ENCODE measurements at places on chromosomes 2 and 18.

- DNase-seq: no peak
Measured at GRCh38 chr2:16664052-16664731, 1.4 kb downstream of the CYRIA start.

GRCh38 chr18:48663931-48664847 is 125.4 kb downstream of the CTIF start:
- peak; percentile 66 for DNase-seq

- no peak for DNase-seq
Measured at GRCh38 chr2:35538796-35539195, 816.8 kb upstream of the CRIM1 start.

GRCh38 chr18:46574743-46575115 is 82.3 kb downstream of the LOXHD1 start:
- no peak for DNase-seq

DNA sequence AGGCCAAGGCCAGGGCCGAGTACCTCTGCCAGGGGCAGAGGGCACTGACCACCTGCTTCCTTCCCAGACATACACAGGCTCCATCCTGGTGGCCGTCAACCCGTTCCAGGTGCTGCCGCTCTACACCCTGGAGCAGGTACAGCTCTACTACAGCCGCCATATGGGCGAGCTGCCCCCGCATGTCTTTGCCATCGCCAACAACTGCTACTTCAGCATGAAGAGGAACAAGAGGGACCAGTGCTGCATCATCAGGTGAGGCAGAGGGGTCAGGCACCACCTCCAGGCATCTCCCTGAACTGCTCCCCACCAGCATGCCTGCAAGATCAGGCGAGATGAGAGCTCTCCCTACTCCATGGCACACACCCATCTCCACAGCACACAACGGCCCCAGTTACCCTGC is 31.1 kb downstream of the MYO7B start:
- no peak for DNase-seq

GRCh38 chr18:13381944-13382365 is 163.4 kb downstream of the LDLRAD4 start:
- DNase-seq: peak; percentile 58

GRCh38 chr2:233185963-233186362 is 65.5 kb upstream of the ATG16L1 start:
- DNase-seq: no peak

DNA sequence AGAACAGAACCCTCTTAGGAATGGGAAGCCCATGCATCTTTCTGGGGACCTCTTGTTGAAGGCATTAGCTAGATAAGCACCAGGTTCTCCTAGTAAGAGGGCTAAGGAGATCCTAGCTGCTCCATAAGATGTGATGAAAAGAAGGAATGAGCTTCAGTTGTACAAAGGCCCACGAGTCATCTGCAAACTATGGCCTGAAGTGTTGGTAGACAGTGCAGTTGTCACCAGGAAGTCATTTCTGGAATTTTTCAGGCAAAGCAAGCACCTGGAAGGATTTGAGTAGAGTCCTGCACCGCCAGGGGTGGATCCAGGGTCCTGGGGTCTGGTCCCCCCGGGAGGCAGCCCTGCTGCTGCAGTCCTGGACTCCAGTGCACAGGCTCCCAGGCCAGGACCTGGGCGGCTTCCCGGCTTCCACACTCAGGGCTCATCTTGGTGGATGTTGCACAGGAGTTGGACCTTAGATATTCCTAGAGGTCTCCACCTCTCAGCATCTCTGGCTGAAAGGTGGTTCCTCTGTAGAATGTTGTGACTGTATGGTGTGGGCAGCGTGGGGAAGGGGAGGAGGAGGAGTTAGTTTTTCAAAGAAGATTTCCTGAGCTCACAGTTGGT is 85.3 kb downstream of the LDLRAD4 start:
- no peak for DNase-seq

DNA sequence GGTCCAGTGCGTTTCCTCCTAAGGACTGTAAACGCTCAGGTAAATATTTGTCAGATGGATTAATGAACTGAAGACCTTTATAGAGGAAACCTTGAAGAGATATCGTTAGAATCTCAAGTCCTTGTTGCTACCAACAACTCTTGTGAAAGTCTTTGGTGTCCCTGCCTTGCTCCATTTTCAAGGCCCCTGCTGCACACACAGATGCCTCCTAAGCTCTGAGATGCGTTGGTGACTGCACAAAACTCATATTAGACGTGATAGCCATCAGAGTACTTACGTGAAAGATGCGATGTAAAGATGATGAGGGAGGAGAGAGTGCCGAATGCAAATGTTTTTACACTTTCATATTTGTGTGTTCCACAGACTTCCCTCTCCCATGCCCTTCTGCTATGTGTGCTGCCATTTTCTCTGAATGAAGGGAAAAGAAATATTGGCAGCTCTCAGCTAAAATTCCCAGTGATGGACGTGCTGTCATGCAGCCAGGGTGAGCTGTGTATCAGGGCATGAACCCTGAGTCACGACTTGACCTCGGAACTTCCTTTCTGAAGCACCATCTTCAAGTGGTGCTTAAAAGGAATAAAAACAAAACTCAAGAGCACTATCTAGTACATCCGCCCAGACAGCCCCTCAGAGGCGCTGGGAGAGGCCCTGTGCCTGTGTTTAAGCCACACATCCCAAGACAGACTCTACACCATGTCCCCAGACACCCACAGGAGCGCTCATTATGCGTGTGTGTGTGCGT is 117.4 kb downstream of the FAM210A start:
- DNase-seq: no peak

DNA sequence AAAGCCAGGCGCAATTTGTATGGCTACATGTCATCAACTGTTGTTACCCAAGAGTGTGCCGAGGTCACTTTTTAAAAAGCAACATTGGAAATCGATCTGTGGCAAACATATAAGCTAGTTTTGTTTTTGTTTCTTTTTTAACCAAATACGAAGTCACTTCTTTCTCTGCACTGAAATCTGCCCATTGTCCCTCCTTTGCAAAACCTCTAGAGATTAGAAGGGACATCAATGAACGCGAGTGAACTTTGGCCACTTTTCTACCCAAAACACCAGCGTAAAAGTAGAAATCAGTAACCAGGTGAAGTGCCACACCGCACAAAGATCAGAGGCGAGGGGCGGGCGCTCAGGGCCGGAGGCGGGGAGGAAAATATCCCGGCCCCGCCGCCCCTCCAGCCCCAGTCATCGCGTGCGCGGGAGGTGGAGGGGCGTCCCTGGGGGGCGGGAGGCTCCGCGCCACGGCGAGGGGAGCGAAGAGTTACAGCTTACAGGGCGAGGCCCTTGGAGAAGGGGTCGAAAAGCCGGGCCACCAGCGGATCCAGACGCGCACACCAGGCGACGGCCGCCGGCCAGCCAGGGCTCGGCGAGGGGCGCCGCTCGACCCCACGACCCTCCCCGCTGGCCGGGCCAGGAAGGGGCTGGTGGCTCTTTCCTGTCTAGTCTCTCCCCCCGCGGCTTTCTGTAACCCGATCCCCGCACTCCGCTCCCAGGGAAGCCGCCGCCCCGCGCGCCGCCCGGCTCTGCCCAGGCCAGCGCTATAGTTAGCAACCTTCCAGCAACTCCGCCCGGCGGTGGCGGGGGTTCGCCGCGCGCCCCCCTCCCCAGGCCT is 993 bp downstream of the RBMS1 start:
- DNase-seq: peak; percentile 57

- no peak for DNase-seq
Measured at GRCh38 chr18:23921716-23922285, 92.8 kb upstream of the TTC39C start.

DNA sequence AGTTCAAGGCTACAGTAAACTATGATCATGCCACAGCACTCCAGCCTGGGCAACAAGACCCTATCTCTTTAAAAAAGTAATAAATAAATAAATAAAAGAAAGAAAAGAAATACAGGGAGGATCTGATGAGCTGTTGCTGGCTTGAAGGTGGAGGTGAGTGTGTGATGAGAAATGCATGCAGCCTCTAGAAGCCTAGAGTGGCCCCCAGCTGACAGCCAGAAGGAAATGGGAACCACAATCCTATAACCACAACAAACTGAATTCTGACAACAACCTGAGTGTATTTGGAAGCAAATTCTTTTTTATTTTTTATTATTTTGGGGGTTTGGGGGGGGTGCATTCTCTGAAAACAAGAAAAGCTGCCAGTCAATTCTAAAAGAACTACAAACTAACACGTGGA is 14.6 kb downstream of the NOL10 start:
- DNase-seq: no peak

- no peak for DNase-seq
Measured at GRCh38 chr2:128234613-128235012, 84.1 kb downstream of the HS6ST1 start.

GRCh38 chr2:12054956-12055618 is 308.7 kb downstream of the LPIN1 start:
- DNase-seq: no peak

- no peak for DNase-seq
Measured at GRCh38 chr18:29457316-29457889, 1280.5 kb upstream of the CDH2 start.

DNA sequence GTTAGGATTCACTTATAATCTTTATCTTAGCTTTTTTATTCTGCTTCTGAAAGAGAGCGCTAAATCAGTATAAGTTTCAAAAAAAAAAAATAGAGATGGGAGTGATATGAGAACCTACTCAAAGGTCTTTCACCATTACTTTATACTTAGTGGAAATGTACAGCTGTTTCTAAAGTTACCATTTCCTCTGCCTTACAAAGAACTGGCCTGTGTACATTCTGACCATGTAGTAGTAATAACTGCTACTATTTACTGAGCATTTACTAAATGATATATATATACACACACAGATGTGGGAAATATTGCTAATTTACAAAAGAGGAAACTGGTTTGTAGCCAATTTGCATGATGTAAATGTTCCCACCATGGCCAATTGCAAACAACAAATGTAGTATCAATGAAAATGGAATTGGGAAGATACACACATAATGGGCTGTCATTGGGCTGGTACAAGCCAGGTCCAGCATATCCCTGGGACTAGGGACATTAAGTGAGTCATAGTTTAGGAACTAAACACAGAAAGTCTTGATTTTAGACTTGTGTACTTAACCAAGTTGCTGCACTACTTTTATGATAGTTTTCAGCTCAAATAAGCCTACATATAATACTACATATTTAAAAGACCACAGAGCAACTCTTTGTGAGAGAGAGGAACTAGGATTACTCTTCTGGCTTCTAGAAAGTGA is 67.1 kb downstream of the DYNC1I2 start:
- DNase-seq: no peak

- DNase-seq: no peak
Measured at GRCh38 chr2:56515399-56515798, 331.6 kb downstream of the CCDC85A start.

GRCh38 chr2:163736433-163737189 is 803 bp upstream of the FIGN start:
- DNase-seq: peak; percentile 39

DNA sequence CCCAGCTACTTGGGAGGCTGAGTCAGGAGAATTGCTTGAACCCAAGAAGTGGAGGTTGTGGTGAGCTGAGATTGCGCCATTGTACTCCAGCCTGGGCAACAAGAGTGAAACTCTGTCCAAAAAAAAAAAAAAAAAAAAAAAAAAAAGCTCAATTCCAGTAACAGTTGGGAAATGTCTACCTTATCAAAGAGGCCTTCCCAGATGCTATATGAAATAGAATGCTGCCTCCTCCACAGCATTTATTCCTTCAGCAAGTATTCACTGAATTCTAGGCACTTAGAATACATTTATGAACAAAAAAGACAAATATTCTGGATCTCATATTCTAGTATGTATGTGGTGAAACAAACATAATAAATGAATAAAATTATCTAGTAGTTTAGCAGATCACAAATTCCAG is 12.8 kb upstream of the CDK5R2 start:
- no peak for DNase-seq

DNA sequence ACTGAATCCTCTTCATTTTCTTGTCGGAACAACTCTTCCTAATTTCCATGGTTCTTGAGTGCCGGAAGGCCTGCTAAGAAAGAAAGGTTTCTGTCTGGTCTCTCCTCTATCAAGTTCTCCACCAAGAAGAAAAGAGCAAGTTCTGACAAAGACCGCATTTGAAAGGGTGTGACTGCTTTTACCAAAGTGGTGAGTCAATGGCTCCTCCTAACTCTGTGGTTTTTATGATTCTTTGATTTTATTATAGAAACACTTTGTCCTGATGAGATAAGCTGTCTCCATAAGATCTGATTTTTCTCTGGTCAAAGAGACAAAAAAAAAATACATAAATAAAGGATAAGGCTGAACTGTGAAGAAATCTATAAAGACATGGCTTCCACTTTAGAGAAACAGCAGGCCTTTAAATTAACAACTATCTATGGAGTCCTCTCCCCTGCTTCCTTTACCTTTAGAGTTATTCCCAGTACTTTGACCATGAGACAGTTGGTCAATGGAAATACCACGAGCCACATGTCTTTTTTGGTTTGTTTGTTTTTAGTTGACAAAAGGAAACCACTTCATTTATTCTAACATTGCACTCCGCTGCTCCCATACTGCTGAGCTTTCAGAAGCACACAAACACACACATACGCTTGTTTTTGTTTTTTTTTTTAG is 67.7 kb downstream of the REL start:
- DNase-seq: no peak

DNA sequence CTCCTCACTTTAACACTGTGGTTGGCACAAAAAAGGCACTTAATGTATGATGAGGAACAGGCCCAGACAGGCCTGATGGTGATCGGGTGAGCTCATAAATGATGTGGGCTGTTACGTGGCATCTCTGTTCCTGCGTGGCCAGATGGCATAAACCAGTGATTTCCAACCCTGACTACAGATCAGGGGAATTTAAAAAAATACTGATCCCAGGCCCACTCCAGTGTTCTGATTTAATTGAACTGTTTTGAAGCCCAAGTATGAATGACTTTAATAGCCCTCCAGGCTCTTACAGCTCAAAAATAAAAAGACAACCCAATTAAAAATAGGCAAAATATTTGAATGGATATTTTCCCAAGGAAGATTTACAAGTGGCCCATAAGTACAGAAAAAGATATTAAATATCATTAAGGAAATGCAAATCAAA is 48.2 kb downstream of the LIPG start:
- no peak for DNase-seq

DNA sequence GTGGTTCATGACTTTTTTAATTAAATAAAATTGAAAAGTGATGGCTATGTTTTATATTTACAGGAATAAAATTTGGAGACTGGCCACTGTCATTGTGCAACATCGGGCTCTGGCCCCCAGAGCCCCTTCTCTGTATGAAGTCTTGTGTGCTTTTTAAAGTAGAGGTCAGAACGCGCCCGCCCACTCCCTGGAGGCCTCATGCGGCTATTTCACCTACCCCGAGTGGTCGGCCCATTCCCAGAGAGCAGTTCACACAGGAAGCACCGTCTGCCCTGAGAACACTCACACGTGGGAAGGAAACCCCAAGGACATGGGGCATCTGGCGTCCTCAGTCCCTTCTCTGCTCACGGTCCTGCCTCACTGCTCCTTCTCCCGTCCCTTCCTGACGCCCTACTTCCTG is 296.9 kb upstream of the SALL3 start:
- no peak for DNase-seq

- no peak for DNase-seq
Measured at GRCh38 chr2:181778621-181779201, 98.4 kb upstream of the NEUROD1 start.

All from pancreas (tissue), 10 donors.